ENCODE measurements at places on chromosomes 12 and 14. TPM values are rescaled to one million over a fixed set of nuclear protein-coding genes. Genes with fewer than 3 reads are reported as not detected.
A peak's percentile ranks its signal among the peaks of the same experiment; 100 is the strongest.

- DNase-seq: no peak
Observed at GRCh38 chr14:100824091-100824551, 1.8 kb upstream of the MEG3 start.

PRB2 gene
- total RNA-seq: not detected

GRCh38 chr12:114729731-114730130 lies 45.8 kb upstream of the TBX3 start:
- no peak for DNase-seq

DNA sequence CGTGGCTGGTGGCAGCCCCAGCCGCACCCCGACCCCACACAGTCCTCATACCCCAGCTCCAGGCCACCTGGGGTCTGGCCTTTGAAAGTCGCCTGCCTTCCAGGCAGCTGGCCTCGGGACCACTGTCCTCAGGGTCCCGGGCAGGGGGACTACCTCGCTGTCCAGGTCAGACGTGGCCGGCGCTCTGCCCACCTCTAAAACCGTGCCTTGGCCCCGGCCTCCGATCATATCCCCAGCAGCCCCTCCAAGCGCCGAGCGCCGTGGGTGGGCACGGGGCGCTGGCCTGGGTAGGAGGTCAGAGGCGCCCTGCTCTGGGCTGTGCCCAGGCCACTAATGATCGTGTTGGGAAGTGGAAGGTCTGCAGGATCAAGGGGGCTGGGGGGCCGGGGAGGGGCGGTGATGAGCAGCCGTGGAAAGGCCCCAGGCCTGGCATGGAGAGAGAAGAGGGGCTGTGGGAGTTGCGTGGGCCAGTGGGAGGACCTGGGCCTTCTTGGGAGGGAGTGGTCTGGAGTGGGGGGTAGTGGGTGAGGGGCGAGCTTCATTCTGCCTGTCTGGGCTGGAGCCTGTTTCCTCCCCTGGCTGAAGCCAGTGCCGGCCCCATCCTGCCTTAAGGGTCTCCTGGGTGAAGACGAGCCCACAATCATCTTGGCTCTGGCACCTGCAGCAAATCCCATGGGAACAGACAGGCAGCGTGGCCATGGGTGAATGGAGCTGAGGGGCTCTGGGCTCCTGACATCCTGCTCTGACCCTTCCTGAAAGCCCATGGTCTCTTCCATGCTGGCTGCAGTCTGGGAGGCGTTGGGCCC lies 4.9 kb downstream of the TMEM121 start:
- no peak for DNase-seq

- DNase-seq: no peak
Observed at GRCh38 chr12:44000309-44000952, 164.6 kb downstream of the TMEM117 start.

PSMB11 gene
- total RNA-seq: not detected

GRCh38 chr14:75264036-75264435 lies 14.6 kb upstream of the FOS start:
- no peak for DNase-seq

- no peak for DNase-seq
Observed at GRCh38 chr12:16634786-16635185, 28.8 kb upstream of the LMO3 start.

DNA sequence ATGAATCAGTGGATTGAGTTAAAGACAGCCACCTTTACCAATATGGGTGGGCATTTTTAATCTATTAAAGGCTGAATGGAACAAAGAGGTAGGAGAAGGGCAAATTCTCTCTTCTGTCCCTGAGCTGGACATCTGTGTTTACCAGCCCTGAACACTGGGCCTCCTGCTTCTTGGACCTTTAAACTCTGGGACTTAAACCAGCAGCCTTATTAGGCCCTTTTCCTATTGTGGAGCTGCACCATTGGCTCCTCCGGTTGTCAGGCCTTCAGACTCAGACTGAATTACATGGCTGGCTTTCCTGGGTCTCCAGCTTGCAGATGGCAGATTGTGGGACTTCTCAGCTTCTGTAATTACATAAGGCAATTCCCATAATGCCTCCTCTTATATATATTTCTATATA lies 6.4 kb downstream of the SERPINA6 start:
- DNase-seq: no peak

DNA sequence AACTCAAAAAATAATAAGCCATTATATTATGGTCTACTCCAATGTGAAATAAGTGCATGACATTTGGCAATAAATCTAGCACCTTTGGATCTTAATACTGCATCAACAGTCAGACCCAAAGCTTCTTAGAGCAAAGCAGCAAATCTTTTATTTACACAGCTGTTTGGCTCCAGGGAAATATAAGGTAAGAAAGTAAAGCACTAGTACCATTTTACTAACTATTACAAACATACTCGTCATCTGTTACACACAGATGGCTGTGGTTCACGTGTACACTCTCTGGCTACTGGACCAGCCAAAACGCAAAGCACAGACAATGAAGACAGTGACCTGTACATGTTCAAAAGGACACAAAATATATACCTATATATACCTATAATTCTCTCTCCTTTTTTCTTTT lies 2.8 kb downstream of the FGD6 start:
- no peak for DNase-seq

TMPRSS12 gene
- total RNA-seq: not detected

DNA sequence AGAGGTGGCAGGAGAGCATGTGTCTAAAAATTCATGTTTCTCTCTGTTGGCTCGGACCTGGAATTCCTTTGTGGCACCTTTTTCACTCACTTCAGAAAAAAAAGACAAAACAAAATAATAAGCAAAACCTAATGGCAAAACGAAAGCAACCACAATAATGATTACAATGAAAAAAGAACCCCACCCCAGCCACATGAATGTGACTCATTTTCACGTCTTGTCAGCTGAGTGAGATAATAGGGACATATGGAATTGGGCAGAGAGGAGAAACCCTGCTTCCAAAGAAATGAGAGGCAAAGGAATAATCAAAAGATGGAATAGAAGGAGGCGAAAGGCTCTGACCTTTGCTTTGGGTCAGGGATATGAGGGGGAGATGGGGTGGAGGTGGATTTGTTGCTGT lies 143.4 kb downstream of the SLC8A3 start:
- no peak for DNase-seq

SSPN gene
- total RNA-seq: 118 TPM

- DNase-seq: no peak
Observed at GRCh38 chr12:126960709-126961108, 1306.3 kb upstream of the TMEM132C start.

DNA sequence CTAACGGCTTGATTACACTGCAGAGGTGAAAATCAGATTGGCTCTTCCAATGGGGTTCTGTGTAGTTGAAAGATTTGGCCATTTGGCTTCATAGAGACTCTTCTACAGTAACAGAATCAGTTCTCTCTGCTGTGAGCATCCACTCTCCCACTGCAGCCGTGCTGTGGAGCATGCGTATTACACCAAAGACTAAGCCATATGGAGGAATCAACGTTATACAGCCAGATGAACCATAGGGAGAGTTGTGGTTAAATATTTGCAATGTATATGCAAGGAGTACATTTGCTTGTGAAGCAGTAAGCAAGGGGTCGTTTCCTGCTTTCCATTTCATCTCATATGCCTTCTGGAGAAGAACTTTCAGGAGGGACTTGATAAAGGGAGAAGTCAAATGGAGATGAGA lies 331.1 kb upstream of the FKBP4 start:
- DNase-seq: peak; percentile 6

- DNase-seq: no peak
Observed at GRCh38 chr14:66509874-66510273, 1.9 kb downstream of the GPHN start.

MANSC1 gene
- 9.2 TPM for total RNA-seq

FBLN5 gene
- total RNA-seq: 31.8 TPM

DNA sequence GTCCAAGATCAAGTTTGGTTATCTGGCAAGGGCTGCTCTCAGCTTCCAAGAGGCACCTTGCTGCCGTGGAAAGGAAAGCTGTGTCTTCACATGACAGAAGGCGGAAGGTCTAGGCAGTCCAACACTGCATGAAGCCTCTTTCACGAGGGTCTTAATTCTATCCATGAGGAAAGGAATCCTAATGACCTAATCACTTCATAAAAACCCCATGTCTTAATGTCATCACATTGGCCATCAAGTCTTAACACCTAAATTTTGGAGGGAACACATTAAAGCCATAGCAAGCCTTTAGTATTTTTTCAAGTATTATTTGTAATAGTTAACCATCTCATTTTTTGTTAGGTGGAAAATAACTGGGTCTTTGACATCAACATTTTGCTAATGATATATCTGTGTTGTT lies 858.3 kb downstream of the FLRT2 start:
- DNase-seq: no peak

- no peak for DNase-seq
Observed at GRCh38 chr14:31879661-31880348, 197.3 kb upstream of the ARHGAP5 start.

DNA sequence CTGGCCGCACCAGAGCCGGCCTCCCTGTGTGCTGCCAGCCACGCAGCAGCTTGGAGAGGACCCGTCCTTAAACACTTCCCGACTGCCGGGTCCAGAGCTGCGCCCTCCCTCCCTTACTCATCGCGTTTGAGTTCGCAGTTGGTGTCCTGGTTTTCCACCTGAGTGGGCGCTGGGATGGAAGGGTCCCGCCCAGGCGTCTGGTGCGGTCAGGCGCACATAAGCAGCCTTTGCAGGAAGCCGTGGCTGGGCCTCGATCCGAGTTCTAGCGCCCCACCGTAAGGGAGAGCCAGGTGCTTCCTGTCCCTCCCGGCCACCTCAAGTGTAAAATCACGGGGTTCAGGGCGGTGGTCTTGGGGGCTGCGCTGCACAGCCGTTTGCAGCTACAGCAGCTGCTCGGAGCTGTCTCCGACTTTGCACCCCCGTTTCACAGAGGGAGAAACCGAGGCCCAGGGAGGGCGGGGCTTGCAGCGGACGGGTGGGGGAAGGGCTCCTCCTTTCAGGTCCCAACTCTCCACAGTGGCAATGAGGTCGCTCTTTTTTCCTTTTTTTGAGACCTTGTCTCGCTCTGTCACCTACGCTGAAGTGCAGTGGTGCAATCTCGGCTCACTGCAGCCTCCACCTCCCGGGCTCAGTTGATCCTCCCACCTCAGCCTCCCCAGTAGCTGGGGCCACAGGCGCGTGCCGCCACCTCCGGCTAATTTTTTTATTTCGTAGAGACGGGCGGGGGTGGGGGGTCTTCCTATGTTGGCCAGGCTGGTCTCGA lies 51.3 kb downstream of the LRCOL1 start:
- DNase-seq: no peak

- peak; percentile 77 for DNase-seq
Observed at GRCh38 chr12:122834921-122835749, at the start of gene HIP1R. TSS of gene HIP1R (plus strand) at chr12:122835457. CDS start at chr12:122835551, 94 bp downstream.

LPCAT3 gene
- total RNA-seq: 19.7 TPM

Measured in cardiac septum (tissue), 1 donor.